ENCODE measurements at places on chromosomes 4 and X.

- DNase-seq = no peak
Observed at GRCh38 chrX:105328773-105329172, 108.3 kb upstream of the TEX13A start.

- no peak for DNase-seq
Observed at GRCh38 chrX:43615660-43616059, 40.4 kb upstream of the MAOA start.

DNA sequence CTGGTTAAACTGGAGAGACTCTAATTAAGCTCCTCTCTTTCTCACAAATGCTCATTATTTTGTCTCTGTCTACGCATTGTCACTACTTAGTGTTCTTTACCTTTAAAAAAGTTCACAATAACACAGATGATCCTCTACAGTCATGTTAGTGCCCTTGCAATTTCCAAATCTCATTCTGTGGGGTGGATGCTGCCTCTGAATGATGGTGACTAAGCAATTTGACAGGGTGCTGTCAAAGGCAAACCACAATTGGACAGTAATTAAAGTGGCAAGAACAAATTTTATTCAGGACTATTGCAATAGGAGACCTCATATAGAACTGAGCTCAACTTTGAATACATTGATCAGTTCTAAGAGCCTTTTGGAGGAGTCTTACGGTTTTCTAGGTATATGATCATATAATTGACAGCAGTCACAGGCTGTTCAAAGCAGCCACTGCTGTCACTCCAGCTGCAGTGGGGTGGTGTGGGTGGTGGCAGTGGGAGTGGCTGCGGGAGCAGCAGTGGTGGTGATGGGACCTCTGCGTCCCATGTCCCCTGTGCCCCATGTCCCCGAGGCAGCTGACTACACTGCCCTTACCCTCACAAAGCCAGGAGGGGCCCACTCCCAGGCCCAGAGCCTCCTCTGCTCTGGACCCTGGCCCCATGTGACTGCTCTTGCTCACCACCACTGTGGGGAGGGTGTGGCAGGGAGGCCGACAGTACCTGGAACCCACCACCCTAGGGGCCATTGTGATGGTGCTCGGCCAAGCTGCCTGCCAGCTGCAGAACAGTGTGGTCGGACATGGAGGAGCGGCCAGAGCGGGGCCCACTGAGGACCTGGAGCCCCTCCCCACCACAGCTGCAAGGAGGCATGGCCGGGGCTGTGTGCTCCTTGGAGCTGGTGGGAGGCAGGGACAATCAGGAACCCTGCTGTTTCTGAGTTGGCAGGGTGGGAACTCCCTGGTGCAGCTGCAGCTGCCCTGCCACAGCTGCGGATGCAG is 30.4 kb upstream of the PAGE1 start:
- no peak for DNase-seq

DNA sequence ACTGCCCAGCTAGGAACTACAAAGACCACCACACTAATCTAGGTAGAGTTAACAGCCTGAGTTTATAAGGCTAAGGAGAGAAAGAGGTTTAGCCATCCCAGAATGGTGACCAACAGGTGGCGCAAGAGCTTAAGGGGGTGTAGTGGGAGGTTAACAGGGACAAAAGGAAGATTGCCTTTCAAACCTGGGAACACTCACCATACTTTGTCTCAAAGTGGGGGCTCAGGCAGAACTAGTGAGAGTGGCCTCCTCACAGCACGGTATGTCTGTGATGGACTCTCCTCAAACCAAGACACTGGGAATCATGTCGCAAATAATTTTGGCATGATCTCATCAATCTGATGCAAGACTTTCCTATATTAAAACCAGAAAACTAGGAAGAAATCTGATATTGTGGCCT is 23.4 kb downstream of the CCNI start:
- peak; percentile 24 for DNase-seq

GRCh38 chr4:185257086-185257485 is 47.7 kb downstream of the SNX25 start:
- no peak for DNase-seq
